Progenitor cell of endocrine pancreas (in vitro differentiated cells): ENCODE measurements at places on chromosomes 1 and 21. TPM values are rescaled to one million over a fixed set of nuclear protein-coding genes. Genes with fewer than 3 reads are reported as not detected.

GRCh38 chr1:225447650-225448089, 19.8 kb upstream of the LBR start:
- H3K36me3 ChIP-seq = no peaks in the 10 kb centered on the region
- DNase-seq = no peak
- H3K4me1 ChIP-seq = peaks cover 21% of the 10 kb centered on the region
- H3K27ac ChIP-seq = no peak overlapping the region
- H3K4me3 ChIP-seq = no peak overlapping the region
- H3K27me3 ChIP-seq = peaks cover 13% of the 10 kb centered on the region

GRCh38 chr21:42365770-42366169, 565 bp downstream of the TFF1 start:
- H3K4me1 ChIP-seq = peaks cover 7% of the 10 kb centered on the region
- no peak for DNase-seq
- no peak overlapping the region for H3K27ac ChIP-seq
- peaks cover 13% of the 10 kb centered on the region for H3K27me3 ChIP-seq
- no peak overlapping the region for H3K4me3 ChIP-seq

GRCh38 chr1:170657275-170657853, 6.6 kb upstream of the PRRX1 start:
- H3K4me1 ChIP-seq = peaks cover 5% of the 10 kb centered on the region
- H3K36me3 ChIP-seq = no peaks in the 10 kb centered on the region
- no peak overlapping the region for H3K27ac ChIP-seq
- H3K27me3 ChIP-seq = peaks cover 76% of the 10 kb centered on the region
- H3K4me3 ChIP-seq = no peak overlapping the region

DNA sequence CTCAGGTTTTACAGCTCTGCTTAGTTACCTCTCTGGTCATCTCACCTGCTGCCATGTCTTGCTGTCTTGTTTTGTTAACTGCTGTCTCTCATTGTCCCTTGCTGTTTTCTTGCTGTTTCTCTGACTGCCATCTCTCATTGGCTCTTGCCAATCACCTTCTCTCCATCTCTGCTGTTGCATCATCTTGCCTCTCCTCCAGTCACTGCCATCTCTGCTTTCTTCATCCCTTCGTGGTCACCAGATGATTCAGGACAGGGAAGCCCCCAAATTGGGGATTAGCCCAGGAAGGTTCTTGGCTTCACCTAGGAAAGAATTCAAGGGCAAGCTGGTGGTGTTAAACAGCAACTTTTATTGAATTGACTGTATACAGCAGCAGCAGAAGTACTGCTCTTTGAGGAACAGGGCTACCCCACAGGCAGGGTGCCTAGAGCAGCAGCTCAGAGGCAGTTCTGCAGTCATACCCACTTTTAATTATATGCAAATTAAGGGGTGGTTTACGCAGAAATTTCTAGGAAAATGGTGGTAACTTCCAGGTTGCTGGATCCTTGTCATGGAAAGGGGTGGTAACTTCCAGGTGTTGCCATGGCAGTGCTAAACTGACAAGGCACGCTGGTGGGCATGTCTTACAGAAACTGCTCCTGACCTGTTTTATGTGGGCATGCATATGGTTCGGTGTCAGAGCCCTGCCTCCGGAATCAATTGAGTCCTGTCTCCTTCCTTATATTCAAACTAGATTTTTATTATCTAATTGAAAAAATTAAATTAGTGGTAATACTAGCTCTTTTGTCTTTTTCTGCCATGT, 33.4 kb downstream of the SUCO start:
- peaks cover 1% of the 10 kb centered on the region for H3K4me1 ChIP-seq
- peak overlapping the region; percentile 15 for H3K27ac ChIP-seq
- H3K36me3 ChIP-seq = peaks cover 44% of the 10 kb centered on the region

- H3K27ac ChIP-seq = peak overlapping the region; percentile 49
- H3K4me1 ChIP-seq = peaks cover 36% of the 10 kb centered on the region
- H3K36me3 ChIP-seq = peaks cover 36% of the 10 kb centered on the region
- no peaks in the 10 kb centered on the region for H3K27me3 ChIP-seq
- DNase-seq = no peak
Observed at GRCh38 chr1:204263254-204263910, 49.6 kb upstream of the GOLT1A start.

DNA sequence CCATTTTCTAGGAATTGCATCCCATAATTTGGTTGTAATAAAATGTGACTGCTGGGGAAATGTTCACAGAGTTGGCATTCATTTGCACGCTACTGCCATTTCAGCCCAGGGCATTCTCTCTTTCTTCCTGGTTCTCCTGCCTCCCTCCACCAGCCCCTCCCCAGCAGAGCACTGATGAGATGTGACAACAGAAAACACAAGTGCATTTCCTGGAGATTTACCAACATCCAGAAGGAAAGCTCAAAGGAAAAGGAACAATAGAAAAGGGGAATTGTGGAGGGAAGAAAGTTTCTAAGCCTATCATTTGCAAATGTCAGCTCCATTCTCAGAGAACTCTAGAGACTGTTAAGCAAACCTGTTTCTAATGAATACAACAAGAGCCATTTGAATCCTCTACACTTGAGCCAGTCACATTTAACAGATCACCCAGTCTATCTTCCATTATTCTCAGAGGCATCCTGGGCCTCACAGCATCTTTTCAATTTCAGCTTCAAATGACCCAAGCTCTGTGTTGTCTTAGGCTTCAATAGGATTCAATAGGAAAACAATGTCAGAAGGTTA, 395.6 kb upstream of the PBX1 start:
- no peak overlapping the region for H3K4me3 ChIP-seq
- peaks cover 1% of the 10 kb centered on the region for H3K36me3 ChIP-seq
- H3K27me3 ChIP-seq = no peaks in the 10 kb centered on the region
- H3K27ac ChIP-seq = no peak overlapping the region

GRCh38 chr1:99457381-99458165, 188.3 kb upstream of the PALMD start:
- no peaks in the 10 kb centered on the region for H3K27me3 ChIP-seq
- peaks cover 4% of the 10 kb centered on the region for H3K4me1 ChIP-seq
- H3K36me3 ChIP-seq = no peaks in the 10 kb centered on the region
- no peak overlapping the region for H3K27ac ChIP-seq
- H3K4me3 ChIP-seq = no peak overlapping the region

GRCh38 chr1:230170153-230170547, 103.1 kb downstream of the GALNT2 start:
- no peaks in the 10 kb centered on the region for H3K27me3 ChIP-seq
- H3K36me3 ChIP-seq = peaks cover 5% of the 10 kb centered on the region
- peaks cover 7% of the 10 kb centered on the region for H3K4me1 ChIP-seq
- no peak for DNase-seq

GRCh38 chr1:36350659-36351226, 27.3 kb upstream of the EVA1B start:
- H3K4me3 ChIP-seq = no peak overlapping the region
- no peaks in the 10 kb centered on the region for H3K27me3 ChIP-seq
- peaks cover 10% of the 10 kb centered on the region for H3K36me3 ChIP-seq
- no peak for DNase-seq
- H3K4me1 ChIP-seq = no peaks in the 10 kb centered on the region
- H3K27ac ChIP-seq = no peak overlapping the region

- no peak overlapping the region for H3K27ac ChIP-seq
- H3K4me3 ChIP-seq = no peak overlapping the region
- no peaks in the 10 kb centered on the region for H3K4me1 ChIP-seq
- no peaks in the 10 kb centered on the region for H3K27me3 ChIP-seq
Observed at GRCh38 chr1:78721136-78721535, 71.5 kb downstream of the IFI44 start.

The CADM3 gene
- total RNA-seq = 7.1 and 8.9 TPM in 2 replicates

The CD55 gene
- total RNA-seq = 7.4 and 10.5 TPM in 2 replicates

The OVAAL gene
- not detected in 2 replicates for total RNA-seq
